ENCODE measurements at places on chromosomes 12 and 14. TPM values are rescaled to one million over a fixed set of nuclear protein-coding genes. Genes with fewer than 3 reads are reported as not detected.

RASSF3 gene
- 25.8 TPM for total RNA-seq

SLC2A14 gene
- 0.24 TPM for total RNA-seq

KLHDC1 gene
- 5.7 TPM for total RNA-seq

CCDC63 gene
- total RNA-seq = not detected

STAB2 gene
- total RNA-seq = not detected

CREBL2 gene
- total RNA-seq = 43.0 TPM

FSCB gene
- not detected for total RNA-seq

LTBP2 gene
- 308 TPM for total RNA-seq

ZNF268 gene
- total RNA-seq = 33.3 TPM

PLEKHD1 gene
- under 0.01 TPM for total RNA-seq

RPL10L gene
- total RNA-seq = not detected

LRCOL1 gene
- not detected for total RNA-seq

MDGA2 gene
- total RNA-seq = not detected

SYNDIG1L gene
- total RNA-seq = not detected

KRT75 gene
- total RNA-seq = not detected

Data from hair follicle dermal papilla cell (primary cell).